ENCODE measurements at places on chromosomes 13 and 19.

DNA sequence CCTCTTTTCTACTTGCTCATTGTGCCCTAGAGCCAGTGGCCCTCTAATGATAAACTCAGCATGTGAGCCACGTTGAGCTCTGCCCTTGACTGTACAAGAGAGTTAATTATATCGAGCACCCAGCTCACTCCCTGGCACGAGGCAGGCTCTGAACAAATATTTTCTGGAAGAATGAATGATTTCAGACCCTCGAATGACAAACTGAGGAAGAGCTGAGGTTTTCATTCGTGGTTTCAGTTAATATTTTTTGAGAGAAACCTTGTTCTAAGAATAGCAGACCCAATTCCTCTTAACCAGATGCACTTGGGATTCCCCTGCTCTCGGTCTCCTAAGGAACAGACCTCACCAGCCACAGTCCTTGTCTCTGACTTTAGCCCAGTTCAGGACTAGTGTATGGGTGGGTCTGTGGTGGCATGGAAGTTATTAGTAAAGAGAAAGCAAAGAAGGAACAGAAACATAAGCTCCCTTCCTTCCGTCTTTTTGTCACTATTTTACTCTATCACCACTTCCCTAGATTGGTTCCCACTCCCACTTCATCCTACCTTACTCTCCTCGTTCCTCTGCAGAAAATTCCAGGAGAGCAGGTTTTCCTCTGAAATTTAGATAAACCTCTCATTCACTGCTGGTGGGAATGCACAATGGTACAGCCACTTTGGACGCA, 22.1 kb upstream of the WDFY2 start:
- no peak for DNase-seq

- no peak for DNase-seq
These were observed 36.7 kb downstream of the CAPN12 start for GRCh38 chr19:38707512-38708114.

- DNase-seq = no peak
These were observed 45.6 kb upstream of the RAP2A start for GRCh38 chr13:97388373-97388772.

GRCh38 chr13:78909276-78909675, 250.3 kb upstream of the OBI1 start:
- DNase-seq = no peak

- no peak for DNase-seq
These were observed 602.6 kb downstream of the PCDH9 start for GRCh38 chr13:66627512-66627911.

DNA sequence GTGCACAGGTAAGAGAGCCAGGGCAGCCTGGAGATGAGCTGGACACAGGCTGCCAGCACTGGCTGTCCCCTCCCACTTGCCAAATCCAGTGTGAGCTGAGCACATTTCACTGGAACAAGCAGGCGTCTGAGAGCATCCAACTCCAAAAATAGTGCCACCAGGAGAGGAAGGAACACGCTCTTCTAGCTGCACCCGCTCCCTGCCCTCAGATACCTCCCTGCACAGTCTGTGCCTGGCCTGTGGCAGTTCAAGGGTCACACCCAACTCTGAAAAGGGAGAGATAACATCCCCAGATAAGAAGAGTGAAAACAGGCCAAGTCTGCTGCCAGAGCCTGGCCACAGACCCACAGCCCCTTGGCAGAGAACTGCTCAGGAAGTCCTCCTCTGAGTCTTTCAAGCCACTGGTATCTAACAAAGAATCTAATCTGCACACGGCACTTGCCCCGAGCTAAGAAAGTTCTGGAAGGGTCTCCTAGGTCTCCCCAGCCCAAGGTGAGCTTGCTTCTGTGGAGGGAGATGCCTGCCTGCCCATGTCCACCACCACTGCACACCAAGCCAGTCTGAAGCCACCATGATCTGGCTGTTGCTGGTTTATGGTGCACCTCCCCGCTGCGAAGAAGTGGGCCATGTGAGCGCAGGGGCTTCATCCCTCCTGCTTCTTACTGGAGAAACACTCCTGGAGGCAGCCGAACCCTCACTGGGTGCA, 14.7 kb downstream of the ELL start:
- no peak for DNase-seq

- DNase-seq = no peak
These were observed 10.7 kb downstream of the LMTK3 start for GRCh38 chr19:48500830-48501493.

GRCh38 chr13:102325321-102325720, 76.5 kb downstream of the FGF14 start:
- DNase-seq = no peak

GRCh38 chr13:21979161-21979806, 308.4 kb downstream of the FGF9 start:
- no peak for DNase-seq

- peak; percentile 64 for DNase-seq
These were observed at the start of gene UCHL3 for GRCh38 chr13:75549262-75550158. Gene UCHL3 (plus strand): TSS chr13:75549791. CDS start chr13:75549821, 30 bp downstream.

DNA sequence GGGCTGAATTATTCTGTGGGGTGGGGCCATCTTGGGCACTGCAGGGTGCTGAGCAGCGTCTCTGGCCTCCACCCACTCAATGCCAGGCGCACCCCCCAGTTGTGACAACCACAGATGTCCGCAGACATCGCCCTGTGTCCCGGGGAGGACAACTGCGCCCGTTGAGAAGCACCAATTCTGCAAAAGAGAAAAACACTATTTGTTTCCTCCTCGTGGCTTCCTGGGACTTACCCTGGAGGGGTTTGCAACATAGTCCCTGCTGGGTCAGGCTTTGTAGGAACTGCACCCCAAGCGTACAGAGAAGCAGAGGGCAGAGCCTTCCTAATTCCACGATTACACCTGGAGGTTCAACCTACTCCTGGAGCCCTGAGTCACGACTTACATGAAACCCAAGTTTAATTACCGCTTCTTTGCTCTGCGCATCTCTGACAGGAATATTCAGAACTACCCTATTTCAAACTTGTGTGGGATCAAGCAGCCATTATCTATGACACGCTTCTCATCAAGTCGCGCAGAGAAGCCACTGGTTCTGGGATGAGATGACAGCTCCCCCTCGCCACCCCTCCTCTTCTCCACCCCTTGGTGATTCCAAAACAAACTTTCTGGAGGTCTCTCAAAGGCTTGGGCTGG, 11.1 kb upstream of the SLC39A3 start:
- DNase-seq = no peak

GRCh38 chr13:94323764-94324758, 155.4 kb downstream of the DCT start:
- no peak for DNase-seq

All from esophagus squamous epithelium (tissue), 5 donors.